IPS DF 6.9 (cell line): ENCODE measurements at places on chromosomes 7 and 10.

DNA sequence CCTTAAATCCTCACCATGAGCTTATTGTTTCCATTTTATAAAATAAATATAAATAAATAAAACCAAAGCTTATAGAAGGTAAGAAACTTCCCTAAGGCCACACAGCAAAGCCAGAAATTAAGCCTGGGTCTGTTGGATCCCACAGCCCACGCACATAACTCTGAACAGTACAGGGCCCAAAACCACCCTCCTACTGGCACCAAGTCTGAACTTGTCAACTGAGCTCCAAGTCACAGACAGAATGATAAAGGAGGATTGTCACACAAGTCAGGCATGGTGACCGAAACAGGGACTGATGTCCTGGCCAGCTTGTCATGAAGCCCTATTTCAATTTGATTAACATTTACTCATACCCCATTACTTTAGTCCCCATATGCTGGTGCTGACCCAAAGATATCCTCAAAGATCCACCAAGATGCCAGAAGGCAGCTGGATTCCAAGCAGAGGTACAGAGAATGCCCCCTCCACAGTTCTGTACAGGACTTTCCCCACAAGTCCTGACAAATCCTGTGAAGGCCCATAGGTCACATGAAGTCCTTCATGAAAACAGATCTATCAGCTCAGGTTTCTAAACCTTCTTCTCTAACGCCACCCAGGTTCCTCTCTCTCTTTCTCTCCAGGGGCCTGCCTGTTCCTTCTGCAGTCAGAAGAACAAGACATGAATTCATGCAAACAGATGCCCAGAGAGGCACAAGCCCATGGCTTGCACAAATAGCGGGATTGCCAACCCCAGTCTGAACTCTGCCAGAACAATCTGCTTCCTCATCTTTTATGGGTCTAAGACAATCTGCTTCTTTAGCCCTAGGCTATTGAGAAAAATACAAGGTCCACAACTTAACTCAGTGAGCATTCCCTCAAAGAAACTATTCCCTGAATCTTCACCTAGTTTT, 60.9 kb downstream of the GLI3 start:
- DNase-seq, result no peak

- no peak for DNase-seq
Observed at GRCh38 chr10:45180946-45181875, 134.2 kb downstream of the OR13A1 start.

DNA sequence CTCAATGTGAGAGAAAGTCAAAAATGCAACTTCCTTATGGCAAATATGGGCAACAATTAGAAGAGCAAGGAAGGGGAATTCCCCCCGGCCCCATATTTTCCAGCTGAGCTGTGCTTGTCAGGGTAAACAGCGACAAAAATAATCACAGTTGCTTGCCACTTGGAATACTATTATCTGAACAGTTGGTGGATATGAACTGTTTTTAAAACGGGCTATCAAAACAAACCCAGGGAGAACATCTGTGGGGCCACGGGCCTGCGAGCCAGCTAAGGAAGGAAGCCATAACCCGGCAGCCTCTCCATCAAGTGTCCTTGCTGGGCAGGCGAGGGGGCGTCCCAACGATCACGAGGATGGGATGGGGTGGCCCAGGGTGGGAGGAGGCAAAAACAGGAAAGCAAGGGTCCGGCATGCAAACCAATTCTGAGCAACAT, 228.4 kb downstream of the ARHGAP12 start:
- DNase-seq, result no peak

GRCh38 chr10:104450954-104451353, 97.3 kb downstream of the CFAP58 start:
- DNase-seq, result no peak

- no peak for DNase-seq
Observed at GRCh38 chr10:681670-682318, 7.7 kb downstream of the DIP2C start.

GRCh38 chr7:138460649-138461607, 869 bp downstream of the TRIM24 start:
- no peak for DNase-seq

DNA sequence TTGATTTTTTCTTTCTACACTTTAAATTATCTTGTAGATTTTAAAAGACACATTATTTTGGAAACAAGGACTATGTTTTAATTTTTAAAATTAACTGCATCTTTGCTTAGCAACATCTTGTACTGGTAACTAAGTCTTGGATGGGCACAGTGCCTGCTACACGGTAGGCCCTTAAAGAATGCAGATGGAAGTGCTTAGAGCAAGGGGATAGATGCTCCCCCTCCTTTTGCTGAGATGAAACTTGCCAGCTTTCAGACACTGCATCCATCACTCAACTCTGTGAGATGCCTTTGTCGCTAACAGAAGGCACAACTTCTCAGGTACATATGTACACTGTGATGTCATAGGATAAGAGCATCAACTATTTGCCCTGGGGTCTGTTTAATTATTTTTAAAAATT, 103.9 kb downstream of the LRRC18 start:
- no peak for DNase-seq

GRCh38 chr7:78063758-78064157, 265.2 kb downstream of the PHTF2 start:
- DNase-seq, result no peak

GRCh38 chr10:48389272-48389671, 82.8 kb downstream of the MAPK8 start:
- DNase-seq, result no peak

DNA sequence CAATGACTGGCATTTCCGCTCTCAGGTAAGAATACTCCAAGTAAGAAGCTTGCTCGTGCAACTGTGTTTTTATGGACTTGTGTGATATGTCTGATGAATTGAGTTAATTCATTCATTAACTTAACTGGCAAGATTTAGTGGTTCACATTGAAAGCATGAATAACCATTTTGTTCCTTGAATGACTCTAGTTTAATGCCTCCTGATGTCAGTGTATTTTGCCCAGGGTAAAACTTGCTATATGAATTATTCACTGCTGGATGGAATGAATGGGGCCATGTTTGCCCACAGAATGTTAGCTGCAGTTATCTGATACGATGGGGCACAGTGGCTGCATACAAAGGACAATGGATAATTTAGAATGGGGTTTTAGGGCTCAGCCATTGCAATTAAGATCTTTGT, 124.1 kb downstream of the ZNF365 start:
- DNase-seq, result no peak

DNA sequence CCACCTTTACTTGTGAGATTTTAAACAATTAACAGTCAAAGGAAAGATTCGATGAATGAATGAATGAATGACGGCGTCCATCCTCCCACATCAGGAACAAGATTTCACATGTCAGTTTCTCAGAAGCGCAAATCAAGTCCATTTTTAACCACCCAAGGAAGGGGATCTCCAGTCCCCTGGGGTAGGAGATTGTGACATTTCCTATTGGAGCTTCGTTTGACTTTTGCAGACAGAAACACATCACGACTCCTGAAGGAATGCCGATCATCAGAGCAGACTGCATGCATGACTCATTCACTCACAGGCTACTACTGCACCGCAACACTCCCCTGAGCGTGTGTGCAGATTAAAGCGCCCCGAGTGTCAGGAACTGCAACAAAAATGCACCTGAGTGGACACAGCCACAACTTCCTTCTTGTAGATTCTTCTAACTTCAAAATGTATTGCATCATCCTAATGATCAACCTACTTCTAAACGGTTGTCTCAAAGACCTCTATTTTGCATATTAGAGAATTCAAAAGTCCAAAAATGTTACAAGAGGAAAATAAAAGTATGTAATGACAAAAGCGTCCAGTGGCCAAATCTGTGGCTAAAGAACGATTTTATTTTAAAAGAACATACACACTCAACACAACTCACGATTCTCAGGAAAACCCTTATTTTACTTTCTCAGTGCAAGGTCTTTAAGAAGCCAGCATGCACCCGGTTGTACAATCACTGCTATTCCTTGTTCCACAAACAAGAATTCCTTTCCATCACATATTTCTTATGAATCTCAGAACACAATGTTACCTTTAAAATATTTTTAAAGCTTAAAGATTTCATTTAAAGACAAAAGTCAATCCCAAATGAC, 172.6 kb downstream of the FAM107B start:
- no peak for DNase-seq

DNA sequence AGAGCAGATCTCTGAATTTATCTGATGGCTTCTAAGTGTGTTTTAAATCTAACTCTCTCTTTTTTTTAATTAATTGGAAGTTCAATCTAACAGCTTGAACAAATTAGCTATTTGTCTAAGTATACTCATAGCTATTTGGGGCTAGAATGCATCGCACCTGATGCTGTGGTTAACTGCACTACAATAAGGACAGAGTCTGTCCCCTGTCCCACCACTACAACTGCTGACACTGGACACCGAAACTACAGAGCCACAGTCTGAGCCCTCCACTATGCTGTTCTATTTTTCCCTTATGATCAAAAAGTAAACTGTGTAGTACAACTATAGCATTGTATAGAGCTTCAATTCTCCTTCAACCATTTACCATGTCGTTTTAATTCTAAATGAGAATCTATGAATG, 89.4 kb upstream of the AHR start:
- no peak for DNase-seq

GRCh38 chr7:112882991-112883390, 92.8 kb upstream of the TMEM168 start:
- DNase-seq, result no peak

DNA sequence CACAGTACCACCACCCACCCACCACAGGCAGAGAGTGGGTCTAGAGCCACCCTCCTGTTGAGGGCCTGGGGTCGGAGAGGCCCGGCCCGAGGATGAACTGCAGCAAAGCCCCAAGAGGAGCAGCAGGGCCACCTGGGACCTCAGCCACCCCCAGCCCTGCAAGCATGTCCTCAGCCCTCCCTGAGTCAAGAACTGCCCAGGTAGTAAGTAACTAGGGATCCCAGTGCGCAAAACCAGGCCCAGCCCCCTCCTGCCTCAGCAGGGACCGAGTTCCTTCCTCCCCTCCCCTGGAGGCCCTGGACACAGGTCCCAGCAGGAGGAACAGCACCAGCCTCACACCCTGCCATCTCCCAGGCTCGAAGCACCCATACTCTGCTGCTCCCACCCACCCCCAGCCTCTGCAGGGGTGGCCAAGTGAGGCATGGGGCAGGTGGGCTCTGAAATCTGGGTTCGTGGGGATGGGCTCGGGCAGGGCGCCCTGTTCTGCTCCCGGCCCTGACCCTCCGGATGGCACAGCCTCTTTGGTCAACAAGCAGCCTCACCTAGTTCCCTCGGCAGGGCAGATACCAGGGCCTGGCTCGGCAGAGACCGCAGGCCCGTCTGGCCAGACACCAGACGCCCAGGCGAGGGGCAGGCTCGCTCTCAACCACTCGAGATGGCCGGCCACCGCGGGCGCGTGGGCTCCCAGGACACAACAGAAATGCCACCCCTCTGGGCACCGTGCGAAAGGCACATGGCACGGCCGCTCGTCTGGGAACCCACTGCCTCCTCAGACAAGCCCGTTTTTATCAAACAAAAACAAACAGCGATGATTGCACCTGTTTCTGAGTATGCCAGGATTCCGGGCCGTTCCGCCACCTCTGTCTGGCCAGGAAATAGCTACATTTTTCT, 15.2 kb downstream of the PDGFA start:
- DNase-seq, result no peak

DNA sequence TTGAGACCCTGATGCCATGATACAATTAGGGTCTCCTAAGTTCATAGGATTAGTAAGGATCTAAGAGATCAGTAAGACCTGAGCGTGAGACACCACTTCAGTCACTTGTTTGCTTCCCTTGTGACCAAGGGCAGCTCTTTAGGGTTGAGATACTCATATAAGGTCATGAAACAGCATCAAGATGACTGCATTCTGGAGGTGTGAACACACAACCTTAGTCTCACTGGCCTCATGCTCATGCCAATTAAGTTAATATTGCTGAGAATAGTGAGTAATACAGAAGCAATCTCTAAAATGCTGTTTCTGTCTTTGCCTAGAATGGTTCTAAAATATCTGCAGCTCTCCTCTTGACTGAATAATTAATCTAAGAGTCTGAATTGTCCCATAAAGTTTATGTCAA, 39.6 kb upstream of the KLHL7 start:
- DNase-seq, result no peak

- no peak for DNase-seq
Observed at GRCh38 chr7:138008588-138009349, 6.9 kb upstream of the CREB3L2 start.

- DNase-seq, result no peak
Observed at GRCh38 chr10:29322918-29323317, 34.0 kb downstream of the LYZL1 start.

DNA sequence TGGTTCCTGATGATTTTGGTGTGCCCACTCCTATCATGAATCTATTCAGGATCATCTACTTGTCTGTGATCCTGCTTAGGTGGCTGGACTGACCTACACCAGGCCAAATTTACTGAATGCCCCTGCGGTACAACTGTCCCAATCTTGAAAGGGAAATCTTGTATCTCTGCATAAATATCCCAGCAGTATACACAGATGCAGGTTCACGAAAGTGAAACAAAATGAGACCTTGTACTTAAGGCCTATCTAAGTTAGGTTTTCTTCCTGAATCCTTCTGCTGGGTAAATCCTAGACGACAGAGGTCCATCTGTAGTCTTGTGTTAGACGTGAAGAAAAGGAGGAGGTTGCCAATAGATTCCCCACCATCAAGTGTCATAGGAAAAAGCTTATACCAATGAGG, 85.5 kb upstream of the NOBOX start:
- no peak for DNase-seq

GRCh38 chr7:39691821-39692220, 68.4 kb downstream of the RALA start:
- DNase-seq, result no peak

DNA sequence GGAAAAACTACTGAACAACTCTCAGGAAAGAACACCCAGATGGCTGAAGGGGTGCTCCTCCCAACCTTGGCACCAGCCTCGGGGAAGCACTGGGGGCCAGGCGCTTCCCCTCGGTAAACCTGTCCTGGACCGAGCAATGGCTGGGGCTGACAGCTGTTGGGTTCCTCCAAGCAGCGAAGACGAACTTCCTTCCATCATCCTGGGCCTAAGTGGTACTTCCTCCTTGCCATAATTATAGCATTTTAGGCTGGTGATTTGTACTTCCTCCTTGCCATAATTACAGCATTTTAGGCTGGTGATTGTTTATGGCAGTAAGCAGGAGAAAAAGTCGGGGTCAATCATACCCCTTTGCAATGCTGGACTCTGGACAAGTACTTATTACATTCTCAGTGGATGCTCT, 69.3 kb downstream of the MYOF start:
- no peak for DNase-seq

GRCh38 chr10:113735913-113736312, 15.6 kb upstream of the PLEKHS1 start:
- DNase-seq, result no peak

- DNase-seq, result no peak
Observed at GRCh38 chr10:130049244-130049643, 61.4 kb downstream of the C10orf143 start.
